ENCODE measurements at places on chromosomes 6 and 20. TPM values are rescaled to one million over a fixed set of nuclear protein-coding genes. Genes with fewer than 3 reads are reported as not detected.

The CPXM1 gene
- total RNA-seq: 47.8 TPM

The SLCO4A1 gene
- total RNA-seq: 42.9 TPM

The PRR18 gene
- not detected for total RNA-seq

The RPL10A gene
- 874 TPM for total RNA-seq

DNA sequence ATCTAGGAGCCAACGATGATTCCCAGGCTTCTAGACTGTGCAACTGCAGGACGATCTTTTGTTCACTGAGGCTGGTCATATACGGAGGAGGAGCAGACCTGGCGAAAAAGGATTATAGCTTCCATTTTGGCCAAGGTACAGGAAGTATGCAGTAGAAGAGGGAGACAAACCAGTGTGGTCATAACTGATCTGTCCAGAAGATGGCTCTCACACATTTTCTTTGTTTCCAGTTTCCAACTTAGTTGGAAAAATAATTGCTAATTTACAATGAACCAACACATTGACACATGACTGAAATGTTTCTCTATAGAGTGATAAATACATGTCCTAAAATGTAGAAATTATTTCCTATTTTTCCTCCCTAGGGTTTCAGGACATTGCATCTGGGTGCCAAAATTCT, 364.1 kb upstream of the BTBD3 start:
- DNase-seq: no peak

DNA sequence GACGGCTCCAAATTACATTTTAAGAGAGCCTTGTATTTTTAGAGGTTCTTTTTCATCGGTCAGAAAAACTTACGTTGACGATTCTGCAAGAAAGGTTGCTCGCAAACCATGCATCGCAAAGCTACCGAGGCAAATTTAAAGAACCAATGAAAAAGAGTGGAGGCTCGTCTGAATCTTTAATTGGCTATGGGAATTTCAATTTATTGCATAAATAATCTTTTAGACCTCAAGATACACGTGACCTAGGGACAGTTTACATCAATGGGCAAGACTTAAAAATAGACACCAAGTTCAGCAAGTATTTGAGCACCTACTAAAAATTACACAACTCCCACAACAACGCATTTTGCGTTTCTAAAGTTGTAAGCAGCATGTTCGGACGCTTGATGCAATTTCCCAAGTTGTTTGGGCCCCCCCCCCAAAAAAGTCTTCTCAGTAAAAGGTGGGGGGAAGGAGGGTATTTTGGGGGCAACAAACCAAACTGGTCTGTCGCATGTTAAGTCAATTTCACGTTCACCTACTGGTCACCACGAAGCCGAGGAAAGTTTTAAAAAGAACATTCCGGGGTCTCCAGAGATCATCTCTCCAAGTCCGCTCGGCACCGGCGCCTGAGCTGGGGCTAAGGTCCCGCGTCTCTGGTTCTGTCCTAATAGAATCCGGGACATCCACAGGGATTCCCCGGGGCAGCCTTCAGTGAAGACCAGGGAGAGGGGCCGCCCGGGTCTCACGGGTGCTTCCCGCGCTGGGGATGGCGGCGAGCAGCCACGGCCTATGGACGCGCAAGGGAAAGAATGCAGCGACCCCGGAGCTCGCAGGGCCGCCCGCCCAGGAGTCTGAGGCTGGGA, 851 bp downstream of the SNX5 start:
- peak; percentile 73 for DNase-seq

DNA sequence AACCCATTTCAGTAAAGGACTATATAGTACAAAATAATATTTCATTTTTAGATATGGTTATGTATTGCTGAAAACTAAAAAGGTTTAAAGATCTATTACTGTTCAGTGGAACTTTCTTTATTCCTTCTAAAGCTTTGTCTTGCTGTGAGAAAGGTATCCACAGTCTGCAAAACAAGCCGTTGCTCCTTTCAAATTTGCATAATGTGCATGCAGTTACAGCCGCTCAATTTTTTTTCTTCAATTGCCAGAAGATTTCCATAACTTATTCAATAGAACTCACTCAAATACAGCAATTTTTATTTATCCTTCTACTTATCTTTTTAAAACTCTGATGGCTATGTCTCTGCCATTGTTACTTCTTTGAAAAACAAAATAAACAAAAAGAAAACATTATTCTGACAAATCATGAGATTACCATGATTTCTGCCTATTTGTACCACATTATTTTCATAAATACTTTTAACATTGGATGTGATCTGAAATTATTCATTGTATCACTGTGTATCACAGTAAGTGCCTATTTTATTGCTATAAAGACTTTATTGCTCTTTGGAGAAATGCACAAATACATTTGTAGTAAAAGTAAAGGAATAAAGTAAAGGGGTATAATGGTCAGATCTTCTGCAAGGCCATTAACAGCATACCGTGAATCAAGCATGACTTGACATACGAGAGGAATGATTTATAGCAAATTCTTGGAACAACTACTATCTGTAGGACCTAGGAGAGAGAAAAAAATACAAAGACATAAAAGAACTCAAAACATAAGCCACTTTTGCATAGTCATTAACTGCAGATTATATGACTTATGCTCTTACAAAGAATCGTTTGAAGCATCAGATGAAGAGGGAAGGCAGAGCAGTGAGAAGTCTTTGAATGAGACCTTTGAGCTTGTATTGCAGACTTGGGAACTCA, 29.6 kb upstream of the HBS1L start:
- DNase-seq: no peak

DNA sequence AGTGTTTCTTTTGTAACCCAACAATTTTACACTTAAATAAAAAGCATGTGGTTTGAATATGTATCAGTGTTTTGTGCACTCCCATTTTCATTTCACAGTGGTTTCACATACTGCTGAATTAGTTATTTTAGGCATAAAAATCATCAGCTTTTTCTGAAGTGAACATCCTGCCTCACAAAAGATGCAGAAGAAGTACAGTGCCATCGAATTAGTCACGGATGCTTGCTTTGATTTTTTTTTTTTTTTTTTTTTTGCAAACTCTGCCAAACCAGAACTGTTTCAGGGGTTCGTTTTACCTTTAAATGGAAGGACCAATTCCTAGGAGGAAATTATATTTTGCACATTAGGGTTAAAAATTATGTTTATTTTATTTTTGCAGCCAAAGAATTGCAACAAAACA, 158.6 kb downstream of the RPS12 start:
- no peak for DNase-seq

Data from natural killer cell treated with Interleukin-12 subunit alpha and Interleukin-12 subunit beta and Interleukin-15 and Interleukin-18, amount 100 ng/mL, for 72 hours (primary cell).